CD4-positive, alpha-beta T cell treated with Interleukin-17A for 4 hours (primary cell): ENCODE measurements at places on chromosomes 2 and 18.

- no peak for DNase-seq
Measured at GRCh38 chr2:71697106-71698004, 244.0 kb downstream of the DYSF start.

DNA sequence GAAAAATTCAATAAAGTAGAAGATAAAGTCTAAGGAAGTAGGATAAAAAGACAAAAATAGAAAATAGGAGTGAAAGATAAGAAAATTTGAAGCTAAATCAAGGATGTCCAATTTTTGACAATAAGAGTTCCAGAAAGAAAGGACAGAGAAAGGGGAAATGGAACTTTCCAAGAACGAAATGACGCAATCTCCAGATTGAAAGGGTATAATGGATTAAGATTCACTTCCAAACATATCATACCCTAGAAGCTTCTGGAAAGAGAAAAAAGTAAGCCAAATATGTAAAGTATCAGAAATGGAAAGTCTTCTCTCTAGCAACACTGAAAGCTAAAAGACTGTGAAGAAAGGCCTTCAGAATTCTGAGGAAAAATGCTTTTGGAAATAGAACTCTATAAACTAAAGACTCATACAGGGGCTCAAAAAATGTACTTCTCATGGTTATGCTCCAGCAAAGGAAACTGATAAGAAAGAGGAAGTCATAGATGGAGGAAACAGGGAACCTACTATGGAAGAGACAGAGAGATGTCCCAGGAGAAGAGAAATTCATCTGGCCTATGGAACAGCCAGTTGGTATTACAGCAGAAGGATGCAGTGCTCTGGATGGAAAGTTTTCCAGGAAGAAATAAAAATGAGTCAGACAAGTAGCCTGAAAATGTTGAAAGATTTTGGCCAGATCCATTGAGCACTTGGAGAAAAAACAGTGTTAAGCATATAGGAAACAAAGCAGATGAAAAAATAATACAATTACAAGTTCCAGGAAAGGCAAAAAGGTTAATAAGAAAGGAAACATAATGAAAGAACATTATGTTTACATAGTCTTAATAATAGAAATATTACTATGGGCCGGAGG lies 20.1 kb downstream of the CASP8 start:
- DNase-seq = no peak

DNA sequence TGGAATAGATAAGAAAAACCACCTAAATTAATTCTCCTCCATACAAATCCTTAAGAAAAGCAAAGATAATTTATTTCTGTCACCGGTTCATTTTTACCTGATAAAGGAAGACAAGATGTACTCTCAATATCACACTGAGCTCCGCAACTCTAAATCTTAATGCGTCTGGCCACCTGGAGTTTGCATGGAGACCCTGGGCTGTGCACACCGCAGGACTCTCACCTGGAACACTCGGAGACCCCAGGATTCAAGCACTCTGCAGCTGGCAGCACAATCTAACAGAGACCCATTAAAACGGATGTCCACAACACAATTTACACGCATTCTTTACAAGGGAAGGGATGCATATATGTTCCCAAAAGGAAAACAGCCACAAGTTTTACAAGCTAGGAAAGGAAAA lies 72.2 kb downstream of the ZNF516 start:
- DNase-seq = no peak

- DNase-seq = no peak
Measured at GRCh38 chr2:205686056-205686782, 3.9 kb downstream of the NRP2 start.

DNA sequence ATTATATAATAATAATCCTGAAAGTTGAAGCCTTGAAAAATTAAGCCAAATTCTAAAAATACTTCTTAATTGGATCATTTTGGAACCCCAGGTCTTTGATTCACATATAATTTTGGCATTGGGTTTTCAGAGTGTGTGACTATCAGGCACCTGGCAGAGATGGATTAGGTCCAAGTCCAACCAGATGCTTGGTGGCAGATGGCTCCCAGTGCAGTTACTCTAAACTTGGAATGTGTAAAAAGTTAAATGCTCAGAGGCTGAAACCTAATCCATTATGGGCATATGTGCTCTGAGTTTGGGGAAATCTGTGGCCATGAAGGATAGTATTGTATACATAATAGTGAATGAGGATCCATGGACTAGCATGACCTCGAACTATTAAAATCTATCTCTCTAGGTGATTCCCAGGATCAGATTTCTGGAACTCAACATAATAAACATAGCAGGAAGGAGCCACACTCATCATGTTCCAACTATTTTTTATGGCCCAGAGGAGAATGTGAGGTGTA lies 333.0 kb downstream of the RPRM start:
- no peak for DNase-seq

- DNase-seq = no peak
Measured at GRCh38 chr2:99444222-99444621, 45.6 kb downstream of the REV1 start.

DNA sequence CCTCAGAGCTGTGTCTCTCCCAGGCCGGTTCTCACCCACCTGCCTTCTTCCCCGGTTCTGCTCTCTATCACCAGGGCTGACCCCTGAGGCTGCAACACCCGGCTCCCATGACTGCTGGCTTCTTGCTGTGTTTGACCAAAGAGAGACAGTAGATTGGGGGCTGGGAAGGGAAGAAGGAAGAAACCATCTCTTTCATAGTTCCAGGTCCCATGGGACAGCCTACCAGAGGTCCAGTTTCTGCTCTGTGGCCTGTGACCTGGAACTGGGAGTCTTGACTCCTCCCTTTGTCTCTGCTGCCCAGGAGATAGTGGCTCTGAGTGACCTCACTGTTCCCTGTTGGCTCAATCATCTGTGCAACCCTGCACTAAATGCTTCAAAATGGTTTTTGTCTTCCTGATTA lies 38.1 kb downstream of the ALPK2 start:
- DNase-seq = no peak

DNA sequence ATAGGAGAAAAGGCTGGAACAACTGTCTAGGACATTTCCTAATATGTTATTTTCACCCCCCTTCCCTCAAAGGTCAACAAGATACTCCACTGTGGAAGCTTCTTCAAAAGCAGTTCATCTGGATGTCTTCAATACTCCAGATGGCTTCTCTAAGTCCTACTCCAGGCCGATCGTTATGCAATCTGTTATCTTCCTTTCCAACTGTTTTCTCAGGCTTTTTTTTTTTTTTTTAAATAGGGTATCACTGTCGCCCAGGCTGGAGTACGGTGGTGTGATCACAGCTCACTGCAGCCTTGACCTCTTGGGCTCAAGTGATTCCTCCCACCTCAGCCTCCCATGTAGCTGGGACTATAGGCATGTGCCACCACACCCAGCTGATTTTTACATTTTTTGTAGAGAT lies 26.3 kb downstream of the ATP8B1 start:
- DNase-seq = no peak

DNA sequence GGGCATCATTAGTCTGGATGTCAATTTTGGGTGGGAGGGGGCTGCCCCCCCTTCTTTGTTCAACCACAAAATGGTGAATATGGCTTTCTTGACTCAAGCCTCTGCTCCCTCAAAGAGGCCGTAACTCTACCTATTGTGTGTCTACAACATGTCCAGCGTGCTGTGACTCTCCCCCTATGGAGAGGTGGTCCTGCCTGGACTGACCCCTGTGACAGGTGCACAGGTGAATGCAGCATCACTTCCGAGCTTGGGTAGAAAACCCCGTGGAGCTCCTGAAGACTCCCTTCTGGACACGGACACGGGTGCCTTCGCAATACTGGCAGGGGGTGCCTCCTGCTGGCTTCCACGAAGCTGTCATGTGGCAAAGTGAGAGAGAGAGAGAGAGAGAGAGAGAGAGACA lies 397.8 kb downstream of the GALR1 start:
- DNase-seq = no peak

- no peak for DNase-seq
Measured at GRCh38 chr2:2764001-2764355, 432.9 kb upstream of the MYT1L start.

DNA sequence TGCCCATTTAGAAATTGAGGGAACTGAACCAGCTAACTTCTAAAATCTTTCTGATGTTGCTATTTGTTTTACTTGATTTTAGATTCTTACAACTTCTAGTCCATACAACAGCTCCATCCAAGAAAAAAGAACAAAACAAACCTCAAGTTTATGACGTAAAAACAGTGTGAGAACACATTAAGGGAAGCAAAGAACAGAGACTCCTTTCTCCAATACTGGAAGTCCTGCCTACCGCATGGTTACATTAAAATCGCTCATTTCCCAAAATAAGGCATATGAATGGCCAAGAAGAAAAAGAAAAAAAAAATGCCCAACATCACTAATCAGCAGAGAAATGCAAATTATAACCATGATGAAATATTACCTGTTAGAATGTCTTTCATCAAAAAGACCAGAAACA lies 110.0 kb downstream of the TRIB2 start:
- no peak for DNase-seq

- DNase-seq = no peak
Measured at GRCh38 chr2:17245906-17246305, 272.3 kb downstream of the RAD51AP2 start.

DNA sequence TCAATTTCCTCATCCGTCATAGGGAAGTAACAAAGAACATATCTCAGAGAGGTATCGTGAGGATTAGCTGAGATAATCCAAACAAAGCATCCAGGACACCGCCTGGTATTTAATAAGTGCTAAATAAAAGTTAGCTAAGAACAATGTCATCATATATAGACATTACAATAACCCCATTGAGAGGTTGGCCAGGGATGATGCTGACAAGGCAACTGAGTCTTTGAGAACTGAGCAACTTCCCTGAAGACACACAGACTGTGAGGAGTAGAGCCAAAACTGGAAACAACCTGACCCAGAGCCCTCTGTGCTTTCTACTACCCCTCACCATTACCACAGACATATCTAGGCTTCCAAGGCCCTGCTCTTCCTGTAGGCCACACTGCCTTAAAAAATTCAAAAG lies 1.6 kb upstream of the DCTN1 start:
- no peak for DNase-seq

GRCh38 chr18:28134774-28135173 lies 42.2 kb downstream of the CDH2 start:
- DNase-seq = no peak

- no peak for DNase-seq
Measured at GRCh38 chr2:15894481-15895144, 45.7 kb upstream of the MYCN start.

DNA sequence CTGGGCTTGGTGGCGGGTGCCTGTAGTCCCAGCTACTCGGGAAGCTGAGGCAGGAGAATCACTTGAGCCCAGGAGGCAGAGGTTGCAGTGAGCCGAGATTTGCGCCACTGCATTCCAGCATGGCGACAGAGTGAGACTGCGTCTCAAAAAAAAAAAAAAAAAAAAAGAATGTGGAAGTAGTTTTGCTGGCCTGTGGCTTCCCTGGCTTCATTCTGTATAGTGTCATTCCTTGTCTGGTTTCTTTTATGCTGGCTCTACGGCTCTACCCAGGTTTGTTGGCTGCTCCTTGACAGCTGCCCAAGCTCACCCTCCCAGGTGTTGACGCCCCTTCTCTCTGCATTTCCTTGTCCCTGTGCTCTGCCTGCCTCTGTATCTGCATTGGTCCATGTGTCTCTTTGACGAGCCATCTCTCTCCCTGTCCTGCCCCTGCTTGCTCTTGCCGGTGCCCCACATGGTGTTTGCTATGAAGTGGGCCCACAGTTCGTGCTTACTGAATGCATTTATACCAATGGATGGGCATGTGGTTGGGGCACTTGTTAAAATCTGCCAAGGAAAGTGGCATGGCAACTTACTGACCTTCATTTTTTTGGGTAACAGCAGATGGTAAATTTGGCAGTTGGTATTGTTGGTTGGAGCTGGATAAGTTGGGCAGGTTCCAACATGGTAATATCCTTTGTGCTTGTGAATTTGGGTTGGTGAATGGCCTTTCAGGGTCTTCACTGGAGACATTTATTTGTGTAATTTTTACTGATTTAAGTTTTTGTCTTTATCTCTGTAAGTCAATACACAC lies 113.9 kb downstream of the MAP4K4 start:
- DNase-seq = no peak

GRCh38 chr2:135916207-135916606 lies 40.0 kb upstream of the MCM6 start:
- DNase-seq = peak; percentile 28

- no peak for DNase-seq
Measured at GRCh38 chr2:112093216-112093615, 38.1 kb downstream of the TMEM87B start.

- DNase-seq = no peak
Measured at GRCh38 chr2:10320575-10320931, 17.8 kb downstream of the HPCAL1 start.

GRCh38 chr2:200471928-200472645 lies 37.8 kb downstream of the KCTD18 start:
- no peak for DNase-seq

DNA sequence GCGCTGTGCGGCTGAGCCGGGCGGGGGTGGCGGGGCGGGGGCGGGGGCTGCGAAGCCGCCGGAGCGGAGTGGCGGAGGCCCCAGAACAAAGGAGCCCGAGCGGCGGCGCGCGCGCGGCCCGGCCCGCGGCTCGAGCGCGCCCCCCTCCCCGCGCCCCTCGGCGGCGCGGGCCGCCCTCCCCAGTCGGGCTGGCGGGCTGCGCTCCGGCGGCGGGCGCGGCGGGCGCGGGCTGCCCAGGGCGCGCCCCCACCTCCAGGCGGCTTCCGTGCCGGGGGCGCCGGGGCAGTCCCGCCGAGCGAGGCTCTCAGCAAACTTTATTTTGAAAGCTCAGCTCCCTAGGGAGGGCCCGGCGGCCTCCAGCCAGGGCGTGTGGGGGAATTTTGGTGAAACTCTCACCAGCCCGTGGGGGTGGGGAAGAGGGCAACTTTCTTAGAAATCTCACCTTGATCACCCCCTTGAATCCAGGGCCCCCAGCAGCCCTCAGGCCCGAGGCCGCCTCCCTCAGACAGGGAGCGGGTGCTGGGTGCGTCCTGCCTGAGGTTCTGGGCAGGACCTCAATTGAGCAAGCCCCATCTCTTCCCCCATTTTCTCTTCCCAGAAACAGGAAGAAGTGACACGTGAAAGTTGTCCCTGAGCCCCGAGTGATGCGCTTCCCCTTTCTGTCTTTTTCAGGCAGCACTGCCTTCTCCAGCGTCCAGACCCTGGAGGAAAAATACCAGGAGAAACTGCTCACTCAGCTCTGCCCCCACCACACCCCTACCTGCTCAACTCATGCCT lies 786 bp downstream of the TET3 start:
- DNase-seq = no peak

GRCh38 chr18:12989397-12990122 lies 1.6 kb upstream of the CEP192 start:
- DNase-seq = no peak

DNA sequence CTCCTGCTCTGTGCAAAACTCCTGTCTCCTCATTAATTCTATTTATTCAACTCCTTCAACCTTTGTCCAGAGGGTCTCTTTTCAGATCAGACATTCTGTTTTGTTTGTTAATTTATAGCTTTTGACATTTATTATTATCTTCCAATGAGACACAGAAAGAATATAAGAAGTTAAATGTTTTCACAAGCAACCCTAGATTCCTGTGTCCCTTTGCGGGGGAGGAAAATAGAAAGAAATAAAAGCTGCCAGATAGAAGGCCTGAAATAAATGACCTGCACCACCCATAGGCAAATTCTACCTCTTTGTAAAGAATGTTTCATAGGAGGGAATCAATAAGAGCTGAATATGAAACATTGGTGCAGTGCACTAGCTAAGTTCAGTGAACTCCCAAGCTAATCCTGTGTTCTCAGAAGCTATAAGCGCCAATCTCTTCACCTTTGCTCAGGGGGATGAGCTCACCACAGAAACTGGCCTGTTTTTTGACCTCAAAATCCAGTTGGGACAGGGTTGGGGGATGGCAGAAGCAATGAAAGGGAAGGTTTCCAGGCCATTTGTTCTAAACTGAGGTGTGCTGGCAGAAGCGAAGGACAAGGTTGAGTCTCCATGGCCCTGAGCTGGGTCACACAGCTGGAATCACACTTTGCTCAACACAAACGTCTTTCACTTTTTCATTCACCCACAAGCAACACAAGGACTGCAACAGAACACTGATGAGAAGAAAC lies 258.6 kb downstream of the NRXN1 start:
- no peak for DNase-seq
